Heart right ventricle (tissue), 16 donors: ENCODE measurements at places on chromosomes 3 and 15.

- no peak for DNase-seq
Measured at GRCh38 chr15:97929456-97930229, 30.9 kb upstream of the ARRDC4 start.

- no peak for DNase-seq
Measured at GRCh38 chr15:43958861-43959330, 132.1 kb downstream of the WDR76 start.

DNA sequence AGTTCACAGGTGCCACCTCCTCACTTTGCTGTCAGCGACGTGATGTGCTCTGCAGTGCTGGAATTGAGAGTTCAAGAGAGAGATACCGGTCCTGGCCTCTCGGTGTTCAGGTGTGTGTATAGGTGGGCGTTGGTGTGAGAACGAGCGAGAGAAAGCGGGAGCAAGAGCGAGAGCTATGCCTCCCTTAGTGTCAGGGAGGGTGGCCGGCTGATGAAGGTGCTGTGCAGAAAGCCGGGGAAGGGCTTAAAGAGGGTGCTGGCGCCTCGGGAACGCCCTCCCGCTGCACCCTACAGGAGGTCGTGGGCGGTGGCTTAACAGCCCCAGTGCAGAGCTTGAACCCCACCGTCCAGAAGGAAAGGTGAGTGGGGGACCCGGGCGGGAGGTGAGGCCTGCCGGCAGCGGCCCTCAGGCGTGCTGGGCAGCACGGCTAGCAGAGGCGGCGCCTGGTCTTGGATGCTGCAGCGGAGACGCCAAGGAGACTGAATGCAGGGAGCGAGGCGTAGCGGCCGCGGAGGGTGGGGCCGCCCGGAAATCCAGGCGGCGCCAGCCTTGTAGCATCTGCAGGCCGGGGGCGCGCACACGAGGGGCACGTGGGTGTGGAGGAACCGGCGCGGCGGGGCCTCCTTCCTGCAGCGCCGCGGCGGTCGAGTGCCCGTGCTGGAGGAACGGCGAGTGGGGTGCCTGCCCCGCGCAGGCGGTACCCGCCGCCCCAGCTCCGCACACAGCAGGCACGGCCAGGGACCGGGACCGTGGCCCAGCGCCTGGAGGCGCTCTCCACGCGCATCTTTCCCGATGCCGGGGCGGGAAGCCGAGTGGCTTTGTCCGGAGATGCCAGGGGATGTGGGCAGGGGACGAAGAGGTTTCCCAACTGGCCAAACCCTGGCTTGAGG, 246.8 kb upstream of the TOPAZ1 start:
- DNase-seq: no peak

DNA sequence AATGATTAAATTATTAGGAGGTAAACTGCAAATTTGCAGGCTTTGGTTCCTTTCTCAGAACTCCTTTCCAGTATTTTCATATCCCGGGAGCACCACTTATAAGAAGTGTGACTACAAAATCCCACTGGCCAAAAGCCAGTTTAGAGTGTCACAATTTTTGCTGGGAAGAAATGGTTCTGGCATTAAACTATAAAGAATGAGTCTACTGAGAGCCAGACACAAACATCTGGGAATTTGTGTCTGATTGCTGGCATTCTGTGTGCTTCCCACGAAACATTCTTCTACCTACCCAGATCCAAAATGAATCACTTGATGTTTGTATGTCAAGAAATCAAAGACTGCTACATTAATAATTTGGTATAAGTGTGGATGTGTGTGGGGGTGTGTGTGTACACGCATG, 82.8 kb downstream of the DUT start:
- no peak for DNase-seq

DNA sequence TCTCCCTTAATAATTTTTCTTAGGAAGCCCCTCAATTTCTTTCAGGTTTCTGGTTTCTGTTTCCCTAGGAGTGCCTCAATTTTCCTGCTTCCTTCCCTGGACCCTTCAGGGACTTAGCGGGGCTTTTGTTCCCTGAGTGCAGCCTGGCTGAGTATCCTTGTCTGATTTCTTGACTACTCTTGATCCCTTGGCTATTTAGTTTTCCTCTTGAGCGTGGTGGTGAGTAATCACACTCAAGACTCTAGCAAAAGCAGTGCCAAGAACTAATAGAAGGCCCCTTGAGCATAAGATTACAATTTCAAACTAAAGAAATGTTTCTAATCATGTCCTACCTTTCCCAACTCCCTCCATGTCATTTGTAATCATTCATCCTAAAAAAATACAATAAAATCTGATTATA, 94.3 kb upstream of the C3orf80 start:
- no peak for DNase-seq

DNA sequence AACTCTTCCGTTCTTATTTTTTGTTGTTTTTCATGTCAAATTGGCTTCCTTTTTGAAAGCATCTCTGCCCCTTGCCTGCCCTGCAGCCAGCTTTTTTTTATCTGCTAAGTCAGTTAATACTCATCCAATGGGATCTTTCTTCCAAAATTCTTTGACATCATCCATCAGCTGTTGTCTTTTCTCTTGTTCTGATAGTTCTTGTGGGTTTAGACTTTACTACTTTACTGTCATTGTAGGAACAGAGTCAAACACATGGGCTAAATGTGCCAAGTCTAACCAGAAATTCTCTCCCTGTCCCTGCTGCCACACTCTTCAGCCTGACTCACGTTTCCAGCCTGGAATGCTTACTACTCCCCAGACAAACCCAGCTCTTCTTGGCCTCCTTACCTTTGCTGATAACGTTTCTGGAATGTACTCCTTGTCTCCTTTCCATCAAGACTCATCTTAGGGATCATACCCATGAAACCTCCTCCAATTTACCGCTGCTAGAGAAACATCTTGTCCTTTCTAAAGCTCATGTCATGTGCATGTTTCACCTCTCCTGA, 10.7 kb upstream of the VPS8 start:
- no peak for DNase-seq

DNA sequence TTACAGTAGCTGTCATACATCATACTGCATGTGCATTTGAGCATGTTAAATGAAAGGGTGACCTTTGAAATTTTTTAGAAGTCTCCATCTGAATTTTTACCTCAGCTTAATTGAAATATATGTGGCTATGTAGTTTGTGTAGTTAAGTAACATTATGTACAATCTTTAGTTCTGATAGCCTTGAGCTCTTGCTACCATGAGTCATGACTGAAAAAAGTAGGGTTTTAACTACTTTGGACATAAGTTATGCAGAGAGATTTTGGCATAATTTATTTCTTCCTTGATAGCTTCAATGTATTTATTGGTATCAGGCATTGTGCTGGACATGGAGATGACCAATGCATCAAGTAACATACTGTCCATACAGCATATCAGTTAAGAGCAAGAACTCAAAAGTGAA, 376.5 kb upstream of the ZNF717 start:
- DNase-seq: no peak

GRCh38 chr3:151367448-151367847, 17.1 kb downstream of the P2RY12 start:
- DNase-seq: no peak

- DNase-seq: no peak
Measured at GRCh38 chr3:147173257-147173656, 233.1 kb downstream of the ZIC4 start.

- no peak for DNase-seq
Measured at GRCh38 chr3:143339451-143339850, 219.9 kb downstream of the CHST2 start.

DNA sequence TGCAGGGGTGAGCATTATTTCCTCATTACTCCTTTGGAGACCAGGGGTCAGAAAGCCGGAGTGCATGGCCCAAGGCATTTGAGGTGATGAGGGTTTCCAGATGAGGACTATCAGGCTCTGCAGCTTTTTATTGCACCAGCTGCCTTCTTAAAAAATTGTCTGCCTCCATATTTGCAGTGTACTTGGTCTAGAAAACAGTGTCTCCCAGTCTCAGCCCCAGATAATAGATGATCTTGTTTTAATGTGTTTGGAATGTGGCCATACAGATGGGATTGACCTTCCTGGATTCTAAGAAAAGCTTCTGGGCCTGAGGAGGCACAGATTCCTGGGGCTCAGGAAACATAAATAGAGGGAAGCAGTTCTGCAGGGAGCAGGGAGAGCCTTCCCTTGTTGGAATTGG, 123.3 kb downstream of the GABRG3 start:
- DNase-seq: no peak

DNA sequence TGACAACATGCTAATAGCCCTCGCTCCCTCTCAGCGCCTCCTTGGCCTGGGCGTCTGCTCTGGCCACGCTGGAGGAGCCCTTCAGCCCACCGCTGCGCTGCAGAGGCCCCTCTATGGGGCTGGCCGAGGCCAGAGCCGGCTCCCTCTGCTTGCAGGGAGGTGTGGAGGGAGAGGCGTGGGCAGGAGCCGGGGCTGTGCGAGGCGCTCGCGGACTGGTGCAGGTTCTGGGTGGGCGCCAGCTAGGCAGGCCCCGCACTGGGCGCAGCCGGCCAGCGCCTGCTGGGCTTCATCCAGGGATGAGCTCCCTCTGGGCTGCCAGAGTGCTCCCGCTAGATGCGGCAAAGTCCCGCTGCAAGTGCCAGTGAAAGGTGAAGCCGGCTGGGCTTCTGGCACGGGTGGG, 21.0 kb upstream of the DNAJC13 start:
- DNase-seq: no peak

- DNase-seq: no peak
Measured at GRCh38 chr15:65841121-65841930, 28.0 kb upstream of the RAB11A start.

DNA sequence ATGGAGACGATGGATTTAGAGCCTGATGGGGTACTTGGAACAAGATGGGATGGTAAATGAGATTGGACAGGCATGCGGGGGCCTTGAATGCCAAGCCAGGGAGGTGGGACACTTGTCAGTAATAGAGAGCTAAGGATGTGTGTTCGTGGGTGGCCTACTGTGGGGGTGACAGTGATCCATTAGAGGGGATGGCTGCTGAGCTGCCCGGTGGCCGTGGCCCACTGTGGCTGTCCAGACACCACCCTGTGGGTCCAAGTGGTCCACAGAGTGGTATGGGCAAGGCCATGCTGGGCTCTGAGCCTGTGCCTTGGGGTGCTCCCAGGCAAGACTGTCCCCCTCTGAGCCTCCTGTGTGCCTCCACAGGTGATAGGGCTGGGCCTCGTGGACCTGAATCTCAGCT, 17.5 kb downstream of the CAND2 start:
- DNase-seq: no peak

DNA sequence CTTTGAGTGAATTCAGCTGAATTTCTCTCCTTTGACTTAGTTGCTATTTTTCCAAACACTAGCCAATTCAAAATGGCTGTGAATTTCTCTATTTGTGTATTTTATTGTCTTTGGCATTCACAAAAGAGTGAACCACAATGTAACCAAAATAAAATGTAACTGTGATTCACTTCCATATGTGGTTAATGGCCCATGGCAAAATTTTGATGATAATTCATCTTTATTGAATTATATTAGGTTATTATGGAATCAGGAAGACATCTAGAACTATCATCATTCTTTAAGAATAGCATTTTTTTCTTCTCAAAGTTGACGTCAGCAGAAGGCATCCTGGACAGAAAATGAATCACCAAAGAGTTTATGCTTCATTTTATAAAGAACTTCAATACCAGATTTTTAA, 705.3 kb upstream of the NAALADL2 start:
- no peak for DNase-seq

GRCh38 chr3:50591196-50591741, 20.3 kb downstream of the CISH start:
- DNase-seq: no peak

DNA sequence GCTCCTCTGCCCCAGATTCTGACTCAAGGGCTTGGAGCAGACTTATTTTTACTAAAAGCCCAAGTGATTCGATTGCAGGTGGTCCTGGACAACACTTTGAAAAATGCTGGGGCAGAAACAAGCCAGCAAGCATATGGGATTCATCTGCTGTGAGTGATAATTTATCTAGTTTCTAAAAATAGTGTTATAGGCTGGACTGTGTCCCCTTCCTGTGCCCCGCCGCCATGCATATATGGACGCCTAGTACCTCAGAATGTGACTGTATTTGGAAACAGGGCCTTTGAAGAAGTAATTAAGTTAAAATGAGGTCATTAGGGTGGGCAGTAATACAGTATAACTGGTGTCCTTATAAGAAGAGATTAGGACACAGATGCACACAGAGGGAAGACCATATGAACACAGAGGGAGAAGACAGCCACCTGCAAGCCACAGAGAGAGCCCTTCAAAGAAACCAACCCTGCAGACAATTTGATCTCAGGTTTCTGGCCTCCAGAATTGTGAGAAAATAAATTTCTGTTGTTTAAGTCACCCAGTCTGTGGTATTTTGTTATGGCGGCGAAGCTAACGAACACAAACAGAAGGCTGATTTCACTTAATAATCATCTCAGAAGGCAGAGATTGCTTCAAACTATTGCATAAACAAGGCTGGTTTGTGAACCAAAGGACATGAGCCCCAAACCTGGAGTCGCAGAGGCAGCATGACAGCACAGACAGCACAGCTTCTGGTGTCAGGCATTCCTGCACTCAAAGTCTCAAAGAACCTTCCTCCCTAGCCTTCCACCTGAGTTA, 59.1 kb downstream of the CCNL1 start:
- DNase-seq: no peak
